Femur (tissue), 1 donor: ENCODE measurements at places on chromosomes 3 and 15.
A peak's percentile ranks its signal among the peaks of the same experiment; 100 is the strongest.

GRCh38 chr3:16280671-16281070 is 15.7 kb downstream of the OXNAD1 start:
- no peak for DNase-seq

GRCh38 chr15:31550211-31550977 is 223.8 kb downstream of the KLF13 start:
- no peak for DNase-seq

GRCh38 chr3:61448378-61448777 is 113.0 kb upstream of the PTPRG start:
- no peak for DNase-seq

DNA sequence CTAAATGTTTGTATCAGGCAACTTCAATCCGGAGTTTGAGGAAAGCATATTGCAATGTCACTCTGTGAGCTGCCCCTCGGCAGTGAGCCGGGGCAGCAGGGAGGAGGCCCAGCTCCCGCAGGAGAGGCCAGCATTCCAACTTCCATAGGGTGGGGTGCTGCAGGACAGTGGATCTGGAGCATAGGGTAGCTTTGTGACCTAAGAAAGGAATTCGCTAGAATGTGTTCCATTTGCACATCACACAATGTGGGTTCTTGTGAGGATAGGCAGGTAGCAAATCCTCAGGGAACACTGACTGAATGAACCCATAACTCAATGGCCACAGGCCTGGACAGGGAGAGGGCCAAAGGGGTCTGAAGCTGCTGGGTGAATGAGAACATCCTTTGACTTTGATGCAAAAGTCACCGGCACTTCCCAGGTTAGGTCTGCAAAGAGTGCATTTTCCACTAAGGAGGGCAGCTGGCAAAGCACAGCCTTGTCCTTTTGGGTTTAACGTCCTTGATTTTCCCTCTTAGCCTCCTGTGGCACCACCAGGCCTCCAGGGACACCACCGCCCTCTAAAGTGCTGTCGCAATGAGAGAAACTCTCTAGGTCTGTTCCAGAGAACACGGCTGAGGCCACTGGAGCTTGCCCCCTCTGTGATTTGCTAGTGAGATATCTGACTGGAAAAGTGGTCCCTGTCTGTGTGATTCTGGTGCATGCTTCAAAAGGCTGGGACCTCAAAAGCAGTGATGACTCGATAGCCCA is 36.2 kb downstream of the GABRB3 start:
- no peak for DNase-seq

DNA sequence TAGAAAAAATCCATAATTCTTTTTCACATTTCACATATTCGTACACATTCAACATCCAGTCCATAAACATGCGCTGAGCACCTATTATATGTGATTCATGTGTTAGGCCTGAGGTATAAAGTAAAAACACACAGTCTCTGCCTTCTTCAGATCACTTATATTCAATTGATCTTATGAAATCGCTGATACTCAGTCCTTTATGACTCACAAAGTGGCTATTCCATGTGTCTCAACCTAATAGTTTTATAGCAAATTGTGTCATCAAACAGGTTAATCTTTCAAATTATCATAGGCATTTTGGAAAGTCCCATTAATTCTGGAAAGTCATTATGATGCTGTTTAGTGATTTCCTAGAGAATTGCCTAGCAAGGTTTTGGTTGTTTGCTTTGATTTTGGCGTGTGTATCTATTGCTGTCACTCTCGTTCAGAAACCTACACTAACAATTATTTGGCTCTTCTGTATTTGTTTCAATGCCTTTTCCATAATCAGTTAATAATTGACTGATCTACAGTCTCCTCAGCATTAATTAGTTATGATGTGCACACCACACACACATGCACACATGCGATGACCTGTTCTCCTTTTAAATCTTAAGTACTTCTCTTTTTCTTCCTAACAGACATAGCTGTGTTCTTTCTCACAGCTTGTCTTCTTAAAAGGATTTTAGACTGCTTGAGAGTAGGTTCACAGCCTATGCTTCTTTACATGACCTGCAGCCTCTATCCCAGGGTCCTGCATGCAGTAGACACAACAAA is 353.1 kb downstream of the MECOM start:
- no peak for DNase-seq

GRCh38 chr3:177321819-177322218 is 124.5 kb upstream of the TBL1XR1 start:
- DNase-seq: no peak

- no peak for DNase-seq
Measured at GRCh38 chr3:27287052-27287451, 82.1 kb downstream of the NEK10 start.

DNA sequence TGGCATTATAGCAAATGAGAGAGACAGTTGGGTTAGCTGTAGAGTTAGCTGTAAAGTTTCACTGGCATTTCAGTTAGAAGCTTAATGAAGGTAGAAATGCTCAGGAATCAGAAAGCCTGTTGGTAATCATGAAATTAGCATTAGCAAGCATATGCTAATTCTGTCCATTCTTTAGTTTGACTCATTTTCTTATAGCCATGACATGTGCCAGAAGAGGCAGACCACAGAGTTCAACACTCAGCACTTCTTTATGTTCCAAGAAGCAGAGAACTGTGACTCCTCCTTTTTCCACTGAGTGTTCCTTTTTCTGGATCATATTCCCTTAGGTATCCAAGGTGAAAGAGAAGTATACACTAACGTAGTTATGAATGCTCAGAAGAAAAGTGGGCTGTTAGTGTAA is 276.2 kb upstream of the SGO1 start:
- DNase-seq: no peak

GRCh38 chr3:9074079-9074478 is 110.8 kb upstream of the RAD18 start:
- peak; percentile 35 for DNase-seq

- DNase-seq: no peak
Measured at GRCh38 chr3:155581579-155581978, 163.3 kb downstream of the PLCH1 start.

- DNase-seq: no peak
Measured at GRCh38 chr3:43779850-43780249, 89.1 kb downstream of the ABHD5 start.

DNA sequence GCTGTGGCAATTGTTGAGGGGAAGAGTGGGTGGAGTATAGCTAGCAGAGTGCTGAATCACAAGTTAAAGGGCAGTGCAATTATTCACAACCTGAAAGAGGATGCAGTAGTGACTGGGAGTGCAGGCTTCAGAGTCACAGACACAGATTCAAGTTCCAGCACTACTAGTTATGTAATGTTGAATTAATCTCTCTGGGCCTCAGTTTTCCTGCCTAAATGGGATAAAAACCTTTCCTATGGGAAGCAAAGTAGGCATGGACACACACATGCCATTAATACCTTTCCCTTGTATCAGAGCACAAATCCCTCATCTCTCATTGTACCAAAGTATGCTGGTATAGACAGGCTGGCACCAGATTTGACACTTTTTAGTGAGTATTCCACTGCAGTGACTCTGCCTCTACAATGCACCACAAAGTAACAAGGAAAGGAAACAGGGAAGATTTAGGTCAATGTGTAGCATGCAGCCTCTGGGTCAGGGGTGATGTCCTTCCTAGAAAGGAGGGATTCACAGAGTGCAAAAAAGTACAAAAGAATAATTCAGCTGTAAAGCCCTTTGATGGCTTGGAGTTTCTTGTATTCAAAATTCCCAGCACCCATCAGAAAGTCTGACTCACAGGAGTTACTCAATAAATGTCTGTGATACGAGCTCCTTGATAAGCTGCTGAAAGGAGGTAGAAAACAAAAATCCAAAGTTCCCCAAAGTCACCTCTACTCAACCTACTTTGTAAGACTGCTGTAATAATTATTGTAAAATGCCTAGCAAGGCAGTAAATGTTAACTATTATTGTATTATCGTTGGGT is 507.5 kb upstream of the TGFBR2 start:
- DNase-seq: no peak

DNA sequence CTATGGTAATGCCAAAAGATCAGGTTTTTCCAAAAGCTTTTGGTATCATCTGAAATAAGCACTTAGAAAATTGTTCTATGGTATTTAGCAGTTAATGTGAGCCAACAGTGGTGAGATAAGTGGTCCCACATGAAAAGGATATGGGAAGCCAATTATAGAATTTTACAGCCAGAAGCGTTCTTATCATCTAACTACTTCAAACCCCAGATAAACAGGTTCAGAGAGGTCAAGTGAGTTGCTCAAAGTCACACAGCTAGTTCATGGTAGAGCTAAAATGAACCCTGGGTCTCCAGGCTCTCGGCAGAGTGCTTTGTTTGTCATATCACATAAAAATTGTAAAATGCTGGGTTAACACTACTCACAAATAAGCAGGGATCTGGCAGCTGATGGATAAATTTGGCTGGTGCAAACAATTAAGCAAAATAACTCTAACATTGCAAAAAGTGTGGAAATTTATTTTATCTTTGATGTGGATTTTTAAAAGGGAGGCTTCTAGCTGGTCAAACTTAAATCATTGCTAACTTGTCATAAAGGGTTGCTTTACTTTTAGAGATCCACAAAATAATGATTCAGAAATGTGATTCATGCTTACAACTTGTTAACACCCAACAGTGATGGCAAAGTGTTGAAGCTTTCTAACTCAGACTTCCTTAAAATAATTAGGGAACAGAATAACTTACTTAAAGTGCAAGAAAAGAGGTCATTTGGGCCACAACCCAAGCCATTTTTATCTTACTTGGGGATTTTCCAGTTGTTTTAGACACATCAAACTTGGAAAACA is 202.8 kb upstream of the TBC1D5 start:
- no peak for DNase-seq
